Left forelimb (tissue), 1 donor: ENCODE measurements at places on chromosomes 2 and 18.
A peak's percentile ranks its signal among the peaks of the same experiment; 100 is the strongest.

DNA sequence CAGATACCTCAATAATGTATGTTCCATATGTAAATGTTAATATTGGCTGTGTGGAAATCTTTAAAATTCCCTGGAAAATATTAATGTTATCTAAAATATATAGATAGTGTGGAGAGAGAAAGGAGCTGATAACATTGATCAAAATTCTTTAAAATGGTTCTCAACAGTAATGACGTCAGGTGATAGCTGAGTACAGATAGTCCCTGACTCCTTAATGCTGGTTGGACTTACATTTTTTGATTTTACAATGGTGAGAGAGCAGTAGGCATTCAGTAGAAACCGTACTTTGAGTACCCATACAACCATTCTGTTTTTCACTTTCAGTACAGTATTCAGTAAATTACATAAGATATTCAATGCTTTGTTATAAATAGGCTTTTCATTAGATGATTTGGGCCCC is 146.6 kb downstream of the GALNT3 start:
- DNase-seq, result no peak

- no peak for DNase-seq
These were observed 68.5 kb downstream of the AGPS start for GRCh38 chr2:177460973-177461585.

GRCh38 chr2:10759151-10759714 is 37.8 kb downstream of the ATP6V1C2 start:
- no peak for DNase-seq

GRCh38 chr2:200964498-200964897 is 1.0 kb upstream of the ORC2 start:
- no peak for DNase-seq

GRCh38 chr2:178002038-178002437 is 70.5 kb downstream of the PDE11A start:
- DNase-seq, result no peak

DNA sequence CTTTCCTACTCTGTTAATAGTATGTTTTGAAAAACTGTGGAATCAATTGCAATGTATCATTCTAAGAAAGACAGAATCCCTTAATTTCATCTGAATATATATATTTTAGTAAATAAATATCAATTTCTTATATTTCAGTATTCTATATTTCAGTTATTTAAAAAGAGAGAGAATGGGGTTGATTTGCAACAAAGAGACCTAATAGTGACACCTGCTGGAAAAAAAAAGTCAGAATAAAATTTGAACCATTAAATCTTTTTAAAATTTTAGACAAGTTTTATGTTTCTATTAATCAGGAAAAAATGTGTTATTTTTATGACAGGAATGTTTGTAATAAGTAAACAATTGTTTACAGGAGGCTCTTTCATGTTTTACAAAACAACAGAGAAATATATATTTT is 20.7 kb upstream of the CCNT2 start:
- DNase-seq, result no peak

- DNase-seq, result peak; percentile 42
These were observed 152.7 kb downstream of the MBP start for GRCh38 chr18:76979906-76980305.

DNA sequence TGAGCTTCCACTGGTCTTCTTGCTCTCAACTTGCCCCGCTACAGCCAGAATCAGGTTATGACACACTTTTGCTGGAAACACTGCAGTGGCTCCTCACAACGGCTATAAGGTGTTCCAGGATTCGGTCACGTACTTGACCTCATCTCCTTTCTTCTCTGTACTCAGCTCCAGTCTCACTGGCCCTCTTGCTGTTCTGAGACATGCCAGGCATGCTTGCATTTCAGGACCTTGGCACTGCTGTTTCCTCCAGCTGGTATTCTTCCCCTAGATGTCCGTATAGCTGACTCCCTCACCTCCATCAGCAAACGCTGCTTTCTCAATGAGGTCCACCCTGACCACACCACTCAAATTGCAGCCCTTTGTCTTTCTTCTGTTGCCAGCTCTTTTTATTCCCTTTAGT is 31.9 kb upstream of the C1GALT1C1L start:
- no peak for DNase-seq

GRCh38 chr2:152054593-152054992 is 44.3 kb downstream of the CACNB4 start:
- no peak for DNase-seq

- DNase-seq, result no peak
These were observed 17.6 kb upstream of the ZAP70 start for GRCh38 chr2:97695744-97696143.

- no peak for DNase-seq
These were observed 112.8 kb downstream of the ZNF516 start for GRCh38 chr18:76382275-76382674.

- peak; percentile 36 for DNase-seq
These were observed 29.2 kb upstream of the ALLC start for GRCh38 chr2:3628800-3629199.

DNA sequence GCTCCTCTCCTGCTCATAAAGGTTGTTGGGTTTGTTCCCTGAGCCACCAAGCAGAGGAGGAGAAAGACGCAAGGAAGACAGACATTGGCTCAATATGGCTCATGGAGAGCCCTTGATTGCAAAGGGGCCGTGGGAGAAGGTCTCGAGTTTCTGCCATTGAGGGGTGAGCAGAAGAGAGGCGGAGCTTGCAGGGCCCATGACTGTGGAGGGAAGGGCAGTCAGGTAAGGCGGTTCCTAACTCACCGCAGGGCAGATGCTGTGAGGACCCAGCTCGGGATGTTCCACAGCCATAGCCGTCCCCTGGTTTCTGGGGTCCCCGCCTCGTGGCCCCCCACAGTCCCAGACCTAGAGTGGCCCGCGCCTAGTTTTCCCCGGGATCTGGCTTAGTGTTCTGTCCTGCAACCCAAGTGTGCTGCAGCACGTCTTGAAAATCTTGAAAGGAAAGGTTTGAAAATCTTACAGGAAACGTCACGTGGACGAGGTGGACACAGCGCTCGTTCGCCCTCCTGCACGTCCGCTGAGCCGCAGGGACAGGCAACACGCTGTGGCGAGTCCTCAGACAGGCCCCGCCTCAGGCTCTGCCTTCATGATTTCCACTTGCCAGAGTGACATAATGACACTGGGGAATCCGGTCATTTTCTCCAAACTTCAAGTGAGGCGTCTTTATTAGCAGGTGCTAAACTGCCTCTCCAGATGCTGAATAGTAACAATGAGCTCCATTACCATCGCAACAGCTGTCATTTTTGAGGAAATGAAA is 105.5 kb upstream of the HDAC4 start:
- DNase-seq, result no peak

DNA sequence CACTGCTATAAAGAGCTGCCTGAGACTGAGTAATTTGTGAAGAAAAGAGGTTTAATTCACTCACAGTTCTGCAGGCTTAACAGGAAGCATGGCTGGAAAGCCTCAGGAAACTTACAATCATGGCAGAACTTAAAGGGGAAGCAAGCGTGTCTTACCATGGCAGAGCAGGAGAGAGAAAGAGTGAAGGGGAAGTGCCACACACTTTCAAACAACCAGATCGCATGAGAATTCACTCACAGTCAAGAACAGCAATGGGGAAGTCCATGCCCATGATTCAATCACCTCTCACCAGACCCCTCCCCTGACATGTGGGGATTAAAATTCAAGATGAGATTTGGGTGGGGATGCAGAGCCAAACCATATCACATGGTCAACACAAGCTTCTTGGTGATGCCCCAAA is 34.7 kb upstream of the CDK5R2 start:
- no peak for DNase-seq

GRCh38 chr2:3545788-3546478 is 12.2 kb downstream of the RNASEH1 start:
- no peak for DNase-seq

DNA sequence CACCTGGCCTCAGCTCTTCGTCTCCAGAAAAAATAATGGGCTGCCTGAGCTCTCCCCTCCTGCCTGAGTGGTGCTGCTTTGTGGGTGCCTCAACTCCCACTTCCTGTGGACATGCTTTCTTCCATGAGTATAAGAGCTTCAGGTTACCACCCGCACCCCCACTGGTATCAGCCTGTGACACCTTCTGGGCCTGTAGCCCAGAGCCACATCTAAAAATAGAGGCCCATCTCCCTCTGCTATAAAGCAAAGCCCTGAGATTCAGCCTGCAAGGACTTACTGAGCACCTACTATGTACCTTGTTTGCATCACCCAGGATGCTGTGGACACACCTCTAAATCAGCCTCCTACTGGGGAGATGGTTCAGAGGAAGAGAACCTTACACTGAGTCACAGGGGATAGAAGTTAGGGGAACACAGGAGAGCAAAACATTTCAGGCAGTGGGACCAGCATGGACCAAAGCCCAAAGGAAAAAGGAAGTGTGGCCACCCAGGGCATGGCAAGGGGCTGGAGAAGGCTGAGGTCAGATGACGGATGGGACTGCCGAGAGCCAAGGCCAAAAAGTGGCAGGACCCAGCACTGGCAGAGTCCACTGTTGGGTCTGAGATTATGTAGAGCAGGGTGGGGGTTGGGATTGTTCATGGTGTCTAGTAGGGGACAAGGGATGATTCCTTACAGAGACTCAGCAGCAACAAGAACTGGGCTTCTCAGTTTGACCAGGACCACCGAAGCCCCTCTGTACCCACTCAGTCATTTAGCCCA is 123.7 kb upstream of the PPP1CB start:
- DNase-seq, result no peak

DNA sequence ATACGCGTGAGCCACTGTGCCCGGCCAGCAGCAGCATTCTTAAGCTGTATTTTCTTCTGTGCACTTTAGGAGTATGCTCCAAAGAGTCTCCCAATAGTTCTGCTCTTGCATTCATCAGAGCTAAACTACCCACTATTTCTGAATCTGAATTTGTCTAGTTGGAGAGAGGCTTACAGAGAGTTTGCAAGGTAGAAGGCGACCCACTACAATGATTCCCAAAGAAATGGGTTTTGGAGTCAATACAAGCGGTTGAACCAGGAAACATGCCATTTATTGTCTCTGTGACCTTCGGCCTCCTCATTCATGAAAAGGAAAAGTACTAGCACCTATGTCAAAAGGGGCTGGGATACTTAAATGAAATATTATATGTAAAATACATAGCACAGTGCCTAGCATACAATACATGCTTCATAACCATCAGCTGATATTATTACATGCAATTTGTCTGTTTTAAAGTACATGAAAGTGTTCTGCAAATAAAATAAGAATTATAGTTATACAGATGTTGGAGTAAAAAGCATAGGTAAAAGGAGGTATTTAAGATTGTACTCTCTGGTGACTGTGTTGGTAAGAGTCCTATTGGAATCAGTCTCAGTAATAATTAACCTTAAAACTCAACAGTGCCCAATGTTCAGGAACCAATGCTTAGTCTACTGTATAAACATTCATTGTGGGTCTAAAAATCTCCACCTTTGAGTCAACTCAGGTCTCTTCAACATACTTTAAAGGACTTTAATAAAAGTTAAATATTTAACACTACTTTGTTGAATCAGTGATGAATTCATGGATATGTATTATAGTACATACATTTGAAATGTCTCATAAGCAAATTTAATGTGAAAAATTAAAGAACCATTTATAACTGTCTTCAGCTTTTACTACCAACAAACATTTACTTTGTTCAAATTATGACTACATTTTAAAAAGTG is 89.8 kb upstream of the GRB14 start:
- DNase-seq, result no peak

DNA sequence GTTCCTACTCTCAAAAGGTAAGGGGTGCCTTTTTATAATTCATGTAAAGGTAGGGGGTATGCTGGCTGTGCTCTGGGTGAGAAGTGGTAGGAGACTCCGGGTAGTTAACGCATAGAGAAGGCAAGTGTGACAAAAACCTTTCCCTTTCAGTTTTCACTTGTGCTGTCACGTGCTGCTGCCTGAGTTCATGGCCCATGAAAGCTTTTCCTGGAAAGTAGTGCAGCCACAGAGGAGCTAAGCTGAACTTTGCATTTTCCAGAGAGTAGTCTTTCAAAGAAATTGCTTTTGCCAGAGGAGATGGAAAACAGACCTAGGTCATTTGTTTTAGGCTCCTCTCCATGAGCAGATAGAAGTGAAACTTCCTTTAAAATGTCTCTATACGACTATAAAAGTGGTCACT is 44.7 kb downstream of the THSD7B start:
- DNase-seq, result no peak

DNA sequence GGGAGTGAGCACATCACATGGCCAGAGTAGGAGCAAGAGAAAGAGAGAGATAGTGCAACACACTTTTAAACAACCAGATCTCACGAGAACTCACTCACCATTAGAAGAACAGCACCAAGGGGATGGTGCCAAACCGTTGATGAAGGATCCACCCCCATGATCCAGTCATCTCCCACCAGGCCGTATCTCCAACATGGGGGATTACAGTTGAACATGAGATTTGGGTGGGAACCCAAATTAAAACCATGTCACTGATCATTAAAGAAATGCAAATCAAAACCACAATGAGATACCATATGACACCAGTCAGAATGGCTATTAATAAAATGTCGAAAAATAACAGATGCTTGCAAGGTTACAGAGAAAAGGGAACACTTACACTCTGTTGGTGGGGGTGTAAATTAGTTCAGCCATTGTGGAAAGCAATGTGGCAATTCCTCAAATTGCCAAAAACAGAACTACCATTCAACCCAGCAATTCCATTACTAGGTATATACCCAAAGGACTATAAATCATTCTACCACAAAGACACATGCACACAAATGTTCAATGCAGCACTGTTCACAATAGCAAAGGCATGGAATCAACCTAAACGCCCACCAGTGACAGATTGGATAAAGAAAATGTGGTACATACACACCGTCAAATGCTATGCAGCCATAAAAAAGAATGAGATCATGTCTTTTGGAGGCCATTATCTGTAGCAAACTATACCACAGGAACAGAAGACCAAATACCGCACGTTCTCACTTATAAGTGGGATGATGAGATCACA is 137.1 kb downstream of the COL6A3 start:
- DNase-seq, result no peak

DNA sequence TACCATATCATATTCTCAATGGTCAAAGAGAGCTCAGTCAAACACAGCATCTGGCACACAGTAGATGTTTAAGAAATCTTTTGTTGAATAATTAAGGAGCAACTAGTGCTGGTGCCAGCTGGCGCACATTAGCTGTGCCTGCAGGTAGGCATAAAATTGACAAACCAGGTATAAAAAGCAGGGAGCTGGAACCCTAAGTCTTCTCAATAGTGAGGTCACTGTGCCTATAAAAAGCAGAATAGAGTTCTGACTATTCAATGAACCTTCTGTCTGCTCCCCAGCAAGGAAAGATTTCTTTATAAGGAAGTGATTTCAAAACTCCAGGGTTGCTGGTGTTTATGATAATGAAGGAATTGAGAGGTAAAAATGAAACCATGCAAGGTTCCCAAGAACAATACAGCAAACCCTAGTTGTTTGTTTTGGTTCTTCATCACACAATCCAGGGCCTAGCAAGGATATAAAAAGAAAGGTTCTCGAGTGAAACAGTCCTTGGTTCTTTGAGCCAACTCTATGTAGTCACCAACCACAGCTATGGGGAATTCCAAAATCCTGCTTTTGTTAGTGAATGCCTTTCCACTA is 76.1 kb downstream of the THADA start:
- no peak for DNase-seq

- no peak for DNase-seq
These were observed 14.6 kb downstream of the ZEB2 start for GRCh38 chr2:144505245-144505831.

GRCh38 chr2:217335341-217335966 is 475.6 kb upstream of the TNP1 start:
- DNase-seq, result no peak
